ENCODE measurements at places on chromosomes 1 and 21. TPM values are rescaled to one million over a fixed set of nuclear protein-coding genes. Genes with fewer than 3 reads are reported as not detected.

- DNase-seq: no peak
Measured at GRCh38 chr1:2323451-2323974, 67.8 kb downstream of the MORN1 start.

- DNase-seq: no peak
Measured at GRCh38 chr21:43012596-43012995, 38.2 kb downstream of the PKNOX1 start.

DNA sequence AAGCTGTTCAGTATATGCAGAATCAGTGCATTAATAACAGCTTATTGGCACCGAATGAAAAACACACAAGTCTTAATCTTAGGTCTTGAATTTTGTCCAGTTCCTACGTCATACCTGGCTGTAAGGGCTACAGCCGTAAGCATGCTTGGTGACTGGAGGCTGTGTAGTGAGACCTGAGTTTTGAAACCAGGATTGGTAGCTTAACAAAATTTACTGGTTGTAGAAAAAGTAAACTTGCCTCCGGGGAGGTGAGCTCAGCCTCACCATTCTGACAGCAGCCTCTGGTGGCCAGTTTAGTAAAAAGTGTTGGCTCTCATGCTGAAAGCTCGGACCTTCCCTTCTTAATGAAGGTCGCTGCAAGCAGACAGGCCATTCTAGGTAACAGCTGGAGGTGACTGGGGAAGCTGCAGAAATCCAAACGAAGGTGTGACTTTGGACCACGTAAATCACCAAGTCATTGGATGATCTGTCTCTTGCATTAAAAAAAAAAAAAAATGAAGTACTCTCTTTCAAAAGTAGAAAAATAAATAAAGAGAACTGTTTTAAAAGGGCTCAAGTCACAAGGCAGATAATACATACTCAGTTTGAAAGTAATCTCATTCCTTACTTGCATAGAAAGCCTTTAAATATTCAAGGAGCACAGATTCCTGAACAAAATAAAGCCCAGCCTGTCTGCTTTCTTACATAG, 48.9 kb downstream of the HLCS start:
- DNase-seq: no peak

The TMEM200B gene
- 22.6 TPM for polyA plus RNA-seq

The BTG3 gene
- 28.3 TPM for polyA plus RNA-seq

The FCMR gene
- 2.6 TPM for polyA plus RNA-seq

The OR6N1 gene
- not detected for polyA plus RNA-seq

- DNase-seq: no peak
Measured at GRCh38 chr1:83818916-83819315, 180.0 kb downstream of the TTLL7 start.

The APOBEC4 gene
- polyA plus RNA-seq: not detected

- DNase-seq: no peak
Measured at GRCh38 chr1:119367432-119368124, 1.0 kb upstream of the HAO2 start.

The GALNT2 gene
- 53.6 TPM for polyA plus RNA-seq

Data from ovary (tissue), 10 donors.